ENCODE measurements at places on chromosomes 6 and 20.

DNA sequence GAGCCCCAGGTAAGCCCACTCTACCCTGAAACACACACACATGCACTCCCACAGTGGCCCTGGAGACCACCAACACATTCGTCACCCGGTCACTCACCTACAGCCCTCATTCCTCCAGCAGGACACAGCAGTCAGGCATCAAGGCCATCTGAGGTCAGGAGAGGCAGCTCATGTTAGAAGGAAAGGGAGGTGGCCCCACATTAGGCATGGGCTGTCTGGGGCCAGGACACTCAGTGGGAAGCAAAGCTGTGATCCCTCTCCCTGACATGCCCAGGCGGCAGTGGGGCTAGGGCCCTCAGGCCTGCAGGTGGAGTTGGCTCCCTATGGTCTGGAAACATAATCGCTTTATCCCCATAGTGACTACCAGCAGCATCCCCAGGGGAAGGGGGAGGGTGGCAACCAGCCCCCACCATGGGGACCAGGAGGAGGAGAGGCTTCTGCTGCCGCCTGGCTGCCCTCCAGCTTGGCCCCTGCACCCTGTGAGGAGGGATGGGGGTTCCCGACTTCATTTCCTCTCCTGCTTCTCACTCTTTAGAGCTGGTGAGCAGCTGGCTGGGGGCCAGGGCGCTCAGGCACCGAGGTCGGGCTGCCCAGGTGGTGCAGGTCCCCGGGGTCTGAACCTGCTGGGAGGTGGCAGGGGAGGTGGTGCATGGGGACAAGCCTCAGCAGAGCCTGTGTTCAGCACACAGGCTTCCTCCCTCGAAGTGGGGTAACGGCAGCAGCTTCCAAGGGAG, 76.6 kb upstream of the CST7 start:
- no peak for DNase-seq

DNA sequence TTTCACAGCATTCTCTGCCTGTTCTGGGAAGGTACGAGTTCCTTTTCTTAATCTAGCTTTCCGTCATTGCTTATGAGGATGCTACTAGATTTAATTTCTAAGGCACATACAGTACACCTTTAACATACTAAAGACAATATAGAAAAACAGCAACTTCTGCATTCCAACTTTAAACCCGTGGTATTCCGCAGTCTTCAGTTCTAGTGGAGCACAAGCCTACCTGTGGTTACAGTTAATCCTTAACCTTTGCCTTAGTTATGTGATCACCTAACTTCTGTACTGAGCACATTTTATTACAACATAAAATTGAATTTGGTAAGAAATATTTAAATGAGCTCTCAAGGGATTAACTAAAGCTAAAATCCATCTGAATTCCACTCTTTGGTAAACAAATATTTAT, 289.5 kb downstream of the BTBD9 start:
- no peak for DNase-seq

GRCh38 chr6:157821342-157822033, 1.6 kb upstream of the SNX9 start:
- no peak for DNase-seq

- DNase-seq, result no peak
Measured at GRCh38 chr6:31216208-31216898, 45.9 kb upstream of the POU5F1 start.

GRCh38 chr6:115137910-115138309, 795.1 kb upstream of the HS3ST5 start:
- no peak for DNase-seq

GRCh38 chr6:166567813-166568212, 18.7 kb downstream of the RAMACL start:
- DNase-seq, result no peak

DNA sequence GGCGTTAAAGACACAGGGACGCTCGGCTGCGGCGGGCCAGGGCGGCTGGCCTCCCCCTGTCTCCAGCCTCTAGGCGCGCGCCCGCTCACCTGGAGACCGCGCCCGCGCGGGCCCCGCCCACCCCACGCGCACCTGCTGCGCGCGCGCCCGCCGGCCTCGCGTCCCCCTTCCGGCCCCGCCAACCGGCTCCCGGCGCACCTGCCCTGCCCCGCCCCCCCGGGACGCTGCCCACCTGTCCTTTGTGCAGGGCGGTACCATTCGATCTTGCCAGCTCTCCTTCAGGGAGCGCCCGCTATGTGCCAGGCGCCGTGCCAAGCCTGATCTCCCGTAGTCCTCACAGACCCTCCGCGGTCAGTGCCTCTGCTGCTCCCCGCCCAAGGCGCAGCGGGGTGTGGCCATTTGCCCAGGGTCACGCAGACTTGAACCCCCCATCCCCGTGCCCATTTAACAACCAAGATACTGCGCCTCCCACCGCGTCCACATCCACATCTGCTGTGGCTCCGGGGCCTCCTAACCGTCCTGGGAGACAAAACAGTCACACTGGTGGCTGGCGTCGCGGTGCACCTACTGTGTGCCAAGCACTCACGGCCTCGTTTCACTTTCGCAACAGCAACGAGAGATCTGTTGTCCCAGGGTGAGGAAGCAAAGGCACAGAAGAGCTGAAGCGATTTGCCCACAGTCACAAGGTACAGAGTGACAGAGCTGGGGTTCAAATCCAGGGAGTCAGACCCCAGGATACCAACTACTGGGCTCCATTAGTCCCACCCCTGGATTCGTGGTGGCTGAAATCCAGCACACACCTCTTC, 48.1 kb downstream of the NOL4L start:
- no peak for DNase-seq

DNA sequence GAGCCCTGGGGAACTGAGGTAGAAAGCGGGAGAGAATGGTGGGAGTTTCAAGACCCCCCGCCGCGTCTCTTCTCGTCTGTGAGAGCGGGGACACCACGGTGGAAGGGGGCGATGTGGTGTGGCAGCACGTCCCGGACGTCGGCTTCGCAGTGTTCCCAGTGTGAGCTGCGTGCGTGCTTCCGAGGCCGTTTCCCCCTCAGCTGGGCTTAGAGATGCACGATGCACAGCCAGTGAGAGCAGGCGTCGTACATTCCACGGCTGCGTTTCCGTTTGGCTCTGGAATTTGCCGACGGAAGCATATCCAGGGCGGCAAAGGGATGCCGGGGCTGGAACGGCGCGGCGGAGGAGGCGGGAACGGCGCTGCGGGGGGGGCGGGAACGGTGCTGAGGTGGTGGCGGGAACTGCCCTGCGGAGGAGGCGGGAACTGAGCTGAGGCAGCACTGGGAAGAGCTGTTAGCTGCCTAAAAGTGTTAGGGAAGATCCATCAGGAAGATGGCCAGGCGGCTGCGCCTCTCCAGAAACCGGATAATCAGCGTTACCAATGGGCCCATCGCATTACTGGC, 37.7 kb downstream of the KIF25 start:
- DNase-seq, result peak; percentile 16

GRCh38 chr6:90135667-90136066, 161.0 kb downstream of the BACH2 start:
- peak; percentile 23 for DNase-seq

DNA sequence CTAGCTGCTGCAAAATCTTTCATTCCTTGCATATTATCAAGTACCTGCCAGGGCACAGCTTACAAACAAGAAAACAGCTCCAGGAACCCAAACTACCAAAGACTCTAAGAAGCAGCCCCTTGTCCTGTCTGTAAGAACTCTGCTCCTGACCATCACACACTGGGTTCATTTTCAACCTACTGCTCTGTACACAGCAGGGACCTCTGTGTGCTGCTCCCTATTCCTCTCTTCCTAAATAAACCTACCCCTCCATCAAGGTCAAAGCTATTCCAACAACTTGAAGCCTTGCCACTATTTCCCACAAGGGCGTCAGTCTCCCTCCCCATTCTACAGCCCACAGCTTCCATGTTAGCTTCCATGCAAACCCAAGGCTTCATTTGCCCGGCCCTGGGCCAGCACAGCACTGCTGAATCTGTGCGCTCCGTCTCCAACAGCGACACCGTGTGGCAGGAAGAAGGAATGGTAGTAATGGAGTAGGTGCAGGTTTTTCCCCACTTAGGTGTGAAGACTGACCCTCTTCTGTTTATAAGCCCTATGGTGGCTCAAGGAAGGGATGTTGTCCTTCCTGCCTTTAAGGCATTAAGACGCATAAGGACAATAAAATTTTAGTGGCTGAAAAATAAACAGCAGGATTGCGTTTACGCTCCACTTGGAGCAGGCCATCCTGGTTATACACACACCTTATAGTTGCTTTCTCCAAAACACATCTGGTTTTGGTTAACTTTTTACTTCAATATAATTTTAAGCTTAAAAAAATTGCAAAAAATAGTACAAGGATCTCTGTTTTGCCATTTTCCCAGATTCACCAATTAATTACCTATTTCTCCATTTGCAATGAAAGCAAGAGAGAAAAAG, 115.2 kb upstream of the NXT1 start:
- no peak for DNase-seq

- no peak for DNase-seq
Measured at GRCh38 chr20:31849306-31849930, 4.0 kb upstream of the FOXS1 start.

GRCh38 chr20:1322511-1323245, 6.3 kb downstream of the SDCBP2 start:
- DNase-seq, result peak; percentile 93

GRCh38 chr6:3233904-3234303, 6.5 kb upstream of the TUBB2B start:
- DNase-seq, result no peak

DNA sequence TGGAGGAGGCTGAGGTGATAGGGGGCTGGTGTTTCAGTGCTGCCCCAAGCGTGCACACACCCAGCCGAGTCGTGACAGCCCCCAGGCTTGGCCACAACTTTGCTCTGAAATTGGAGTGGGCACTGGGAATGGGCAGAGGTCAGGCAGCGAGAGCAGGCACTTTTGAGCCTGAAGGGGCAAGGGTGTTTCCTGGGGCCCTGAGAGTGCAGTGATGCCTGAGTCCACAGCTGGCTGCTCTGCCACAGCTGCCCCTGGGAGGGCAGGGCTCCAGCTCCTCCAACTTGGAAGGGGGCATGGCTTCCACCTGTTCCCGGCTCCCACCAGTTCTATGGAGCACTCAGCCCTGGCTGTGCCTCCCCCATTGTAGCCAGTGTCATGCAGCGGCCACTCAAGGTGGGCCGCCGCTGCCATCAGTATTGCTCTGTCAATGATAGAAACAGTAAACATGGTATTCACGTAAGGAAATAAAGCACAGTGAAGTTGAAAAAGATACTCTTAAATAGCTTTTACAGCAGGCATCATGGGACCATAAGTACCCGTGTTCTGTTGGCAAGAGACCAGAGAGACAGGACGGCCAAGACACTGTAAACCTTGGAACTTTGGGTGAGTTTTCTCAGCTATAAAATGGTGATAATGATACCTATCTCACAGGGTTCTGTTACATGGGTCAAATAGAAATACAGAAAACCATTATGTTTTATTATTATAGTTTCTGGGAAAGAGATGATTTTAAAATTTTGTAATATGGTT, 108.9 kb downstream of the THEMIS start:
- DNase-seq, result no peak

- DNase-seq, result no peak
Measured at GRCh38 chr20:10856237-10857015, 182.6 kb upstream of the JAG1 start.

DNA sequence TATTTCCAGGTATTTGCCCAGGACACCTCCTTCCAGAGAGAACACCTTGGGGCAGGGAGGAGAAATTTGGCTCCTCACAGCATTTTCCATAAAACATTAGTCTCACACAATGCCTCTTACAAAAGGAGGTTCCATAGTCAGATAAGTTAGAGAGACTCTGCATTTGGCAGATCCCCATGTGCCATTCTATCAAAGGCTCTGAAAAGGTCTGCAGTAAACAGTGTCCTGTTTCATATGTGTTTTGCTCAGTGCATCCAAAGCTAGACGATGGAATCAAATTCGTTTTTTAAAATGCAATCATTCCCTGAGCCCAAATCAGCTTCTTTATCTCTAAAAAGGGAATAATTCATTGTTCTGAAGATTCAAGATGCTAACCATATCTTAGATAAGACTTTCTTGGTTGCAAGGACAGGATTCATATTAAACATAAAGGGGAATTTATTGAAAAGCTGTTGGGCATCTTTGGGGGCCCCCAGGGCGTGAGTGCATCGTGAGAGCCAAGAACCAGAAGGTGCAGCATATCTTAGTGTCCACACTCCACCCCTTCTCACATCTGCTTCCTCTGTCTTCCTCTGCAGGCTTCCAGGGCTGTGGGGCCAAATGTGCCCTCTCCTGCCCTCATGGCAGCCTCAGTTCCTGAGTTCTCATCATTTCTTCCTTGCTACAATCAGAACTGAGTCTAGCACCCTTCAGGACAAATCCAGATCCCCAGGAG, 41.4 kb upstream of the MLN start:
- no peak for DNase-seq

- no peak for DNase-seq
Measured at GRCh38 chr20:5881703-5882102, 68.6 kb downstream of the TRMT6 start.

DNA sequence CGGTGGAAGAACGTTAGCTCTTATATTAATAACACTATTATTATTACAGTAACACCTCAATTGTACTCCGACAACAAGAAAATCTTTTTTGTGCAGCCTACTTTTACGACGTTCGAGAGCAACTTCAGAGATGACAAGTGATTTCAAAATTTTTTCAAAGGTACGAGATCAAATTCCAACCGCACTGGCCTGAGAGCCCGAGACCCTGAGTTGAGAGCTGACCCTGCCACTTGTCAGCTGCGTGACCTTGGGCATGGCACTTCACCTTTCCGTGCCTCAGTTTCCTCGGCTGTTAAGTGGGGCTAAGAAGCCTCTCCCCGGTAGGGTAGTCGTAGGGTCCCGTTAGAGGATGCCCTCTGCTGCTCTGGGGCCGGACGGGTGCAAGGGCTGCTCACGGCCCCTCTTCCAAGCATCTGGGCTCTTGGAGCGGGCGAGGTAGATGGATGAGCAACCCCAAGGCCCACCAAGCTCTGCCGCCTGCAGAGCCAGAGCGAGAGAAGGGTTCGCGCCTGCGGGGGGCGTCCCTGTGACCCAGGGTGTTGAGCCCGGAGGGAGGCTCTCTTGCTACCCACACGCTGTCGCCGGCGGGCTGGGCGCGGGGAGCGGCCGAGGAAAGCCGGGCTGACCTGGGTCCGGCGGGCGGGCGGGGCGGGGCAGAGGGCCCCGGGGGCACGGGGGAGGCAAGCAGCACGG, 510 bp downstream of the NDRG3 start:
- DNase-seq, result no peak

All from GM04504 (cell line).